ENCODE measurements at places on chromosomes 1 and 21.

DNA sequence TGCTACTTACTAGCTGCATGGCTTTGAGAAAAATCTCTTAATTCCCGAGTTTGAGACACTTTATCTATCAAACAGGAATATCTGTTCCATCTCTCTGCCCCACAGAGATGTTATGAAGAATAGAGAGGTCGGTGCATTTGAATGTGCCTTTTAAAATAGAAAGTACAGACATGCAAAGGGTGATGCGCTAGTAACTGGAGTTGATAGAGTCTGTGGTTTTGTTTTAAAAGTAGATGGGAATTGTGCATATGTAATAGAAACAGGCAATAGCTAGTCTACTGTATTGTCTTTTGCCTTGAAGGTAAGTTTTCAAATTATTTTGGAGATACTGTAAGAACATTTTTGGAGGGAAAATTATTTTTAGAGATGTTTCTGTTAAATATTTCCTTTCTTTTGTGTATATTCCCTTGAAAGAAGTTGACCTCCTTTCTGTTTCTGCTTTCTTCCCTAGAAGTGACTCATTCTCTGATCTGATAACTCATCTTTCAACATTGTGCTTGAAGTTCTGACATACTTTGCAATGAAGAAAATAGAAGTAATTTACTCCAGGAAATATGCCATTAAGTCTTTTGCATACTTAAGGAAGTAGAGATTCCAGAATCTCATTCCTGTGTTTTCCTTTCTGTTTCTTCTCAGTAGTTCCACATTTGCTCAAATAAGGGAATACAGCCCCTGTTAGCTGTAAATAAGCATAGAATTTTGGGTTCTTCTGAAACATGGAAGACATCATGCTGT lies 151.6 kb downstream of the SDCCAG8 start:
- no peak for DNase-seq

DNA sequence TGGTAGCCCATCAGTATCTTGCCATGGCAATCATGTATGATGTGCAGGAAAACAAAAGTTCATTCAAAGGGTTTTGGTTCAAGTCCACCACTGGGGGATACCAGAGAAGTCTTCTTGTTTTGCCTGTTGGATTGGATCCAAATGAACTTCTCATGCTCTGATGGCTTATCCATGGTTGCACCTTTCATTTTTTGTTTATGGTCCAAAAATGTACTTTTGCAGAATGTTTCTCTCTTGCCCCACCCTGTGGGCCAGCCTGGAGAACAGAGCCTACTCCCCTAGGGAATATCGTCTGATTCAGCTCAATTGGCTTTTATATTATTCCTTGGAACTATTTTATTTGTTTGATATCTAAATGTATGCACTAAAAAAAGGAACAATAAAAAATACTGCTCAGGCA lies 20.1 kb upstream of the CLCA1 start:
- DNase-seq: no peak

- no peak for DNase-seq
Measured at GRCh38 chr1:109776206-109776835, 12.6 kb upstream of the EPS8L3 start.

- DNase-seq: no peak
Measured at GRCh38 chr1:206922524-206922923, 783 bp upstream of the FCMR start.

DNA sequence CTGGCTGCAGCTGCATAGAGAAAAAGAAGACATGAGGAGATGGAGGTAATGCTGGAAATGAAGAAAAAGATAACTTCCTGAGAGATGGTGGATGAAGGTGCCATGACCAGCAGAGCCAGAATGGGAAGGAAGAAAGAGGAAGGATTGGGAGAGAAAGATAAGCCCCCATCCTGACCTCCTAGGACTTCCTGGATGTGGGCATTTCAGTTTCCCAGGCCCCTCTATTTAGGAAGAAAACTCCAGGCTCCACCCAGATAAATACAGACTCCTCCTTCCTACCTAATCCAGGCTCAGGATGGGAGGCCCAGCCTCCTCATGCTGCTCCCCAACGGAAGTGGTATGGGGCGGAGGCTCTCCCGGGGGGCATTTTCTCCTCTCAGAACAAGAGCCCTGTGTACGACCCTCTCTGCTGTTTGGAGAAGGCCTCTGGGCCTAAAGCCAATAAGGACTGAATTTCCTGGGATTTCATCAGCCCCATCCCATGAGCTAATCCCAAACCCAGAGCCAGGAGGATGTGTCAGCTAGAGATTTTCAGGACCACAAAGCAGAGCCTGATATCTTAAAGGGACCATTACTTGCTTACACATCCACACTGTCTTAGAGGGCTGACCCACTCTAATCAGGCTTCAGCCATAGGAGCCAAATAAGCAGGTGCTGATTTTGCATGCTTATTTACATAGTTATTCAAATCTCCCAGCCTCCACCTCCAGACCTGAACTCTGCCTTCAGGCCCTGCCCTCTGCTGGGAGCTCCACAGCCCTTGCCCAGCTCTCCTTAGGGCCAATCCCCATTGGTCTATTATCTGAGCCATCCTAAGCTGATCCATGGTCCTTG lies 5.1 kb upstream of the ARHGEF2 start:
- no peak for DNase-seq

GRCh38 chr1:44227211-44227610 lies 13.9 kb downstream of the DMAP1 start:
- DNase-seq: no peak

Measured in KG1 (cell line).